ENCODE measurements at places on chromosomes 3 and 15.

GRCh38 chr3:74217467-74217866 lies 397.0 kb downstream of the CNTN3 start:
- DNase-seq = no peak

DNA sequence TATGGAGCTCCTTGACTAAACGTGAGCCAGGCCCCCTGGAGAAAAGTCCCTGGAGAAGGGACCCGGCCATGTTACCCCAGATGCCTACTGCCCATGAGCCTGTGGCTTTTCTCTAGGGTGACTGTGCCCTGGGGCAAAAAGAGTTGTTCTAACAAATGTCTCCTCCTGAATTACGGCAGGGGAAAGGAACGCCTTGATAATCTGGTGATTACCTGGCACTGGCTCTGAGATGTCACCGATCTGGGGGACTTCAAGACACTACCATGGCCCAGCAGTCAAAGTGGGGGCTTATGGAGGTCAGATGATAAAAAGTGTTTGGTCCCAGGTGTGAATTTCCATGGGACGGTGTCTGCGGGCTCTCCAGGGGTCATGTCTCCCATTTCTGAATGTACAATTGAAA lies 140.7 kb downstream of the KLF13 start:
- peak; percentile 7 for DNase-seq

DNA sequence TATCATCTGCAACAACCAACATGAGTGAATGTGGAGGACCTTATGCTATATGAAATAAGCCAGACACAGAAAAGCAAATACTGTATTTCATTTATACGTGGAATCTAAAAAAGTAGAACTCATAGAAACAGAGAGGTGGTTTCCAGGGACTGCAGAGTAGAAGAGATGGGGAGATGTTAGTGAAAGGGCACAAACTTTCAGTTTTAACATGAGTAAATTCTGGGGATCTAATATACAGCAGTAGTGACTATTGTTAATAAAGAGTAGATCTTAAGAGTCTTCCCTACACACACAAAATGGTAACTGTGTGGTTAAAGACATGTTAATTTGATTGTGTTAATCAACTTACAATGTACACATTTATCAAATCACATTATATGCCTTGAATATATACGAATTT lies 20.9 kb upstream of the MELTF start:
- no peak for DNase-seq

DNA sequence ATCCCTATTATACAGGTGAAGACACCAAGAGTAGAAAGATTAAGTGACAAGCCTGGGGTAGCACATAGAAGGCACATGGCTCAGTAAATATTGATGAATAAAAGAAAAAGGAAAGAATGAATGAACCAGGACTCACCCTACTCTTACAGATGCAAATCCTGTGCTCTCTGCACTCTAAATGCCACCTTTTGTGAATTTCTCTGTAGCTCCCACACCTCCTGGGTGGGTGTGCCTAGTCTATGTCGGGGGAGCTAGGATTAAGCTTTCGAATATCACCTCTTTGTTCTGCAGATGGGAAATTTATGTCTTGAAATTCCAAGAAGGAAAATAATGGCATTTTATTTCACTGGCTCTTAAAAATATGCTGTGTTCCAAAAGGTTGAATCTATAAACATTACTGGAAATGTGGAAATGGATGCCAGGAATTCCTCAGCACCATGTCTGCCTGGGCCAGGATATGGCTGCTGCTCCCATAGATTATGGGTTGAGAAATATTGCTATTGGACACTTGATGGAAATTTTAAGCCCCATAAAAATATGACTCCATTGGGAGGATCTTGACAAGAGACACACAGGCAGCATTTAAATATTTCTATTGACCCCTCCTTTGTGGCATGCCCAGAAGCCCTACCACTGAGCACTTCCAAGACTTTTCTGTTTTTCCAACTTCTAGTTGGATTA lies 43.3 kb downstream of the CCNB2 start:
- DNase-seq = no peak

GRCh38 chr3:188646592-188646991 lies 492.6 kb downstream of the LPP start:
- DNase-seq = no peak
